HCEC 1CT (cell line): ENCODE measurements at places on chromosomes 13 and 19.

GRCh38 chr19:38862321-38863059, 12.7 kb upstream of the HNRNPL start:
- no peak for DNase-seq

GRCh38 chr19:19661675-19662251, 1.7 kb downstream of the ATP13A1 start:
- DNase-seq: no peak

GRCh38 chr13:50598338-50598737, 245.2 kb downstream of the DLEU7 start:
- DNase-seq: no peak

DNA sequence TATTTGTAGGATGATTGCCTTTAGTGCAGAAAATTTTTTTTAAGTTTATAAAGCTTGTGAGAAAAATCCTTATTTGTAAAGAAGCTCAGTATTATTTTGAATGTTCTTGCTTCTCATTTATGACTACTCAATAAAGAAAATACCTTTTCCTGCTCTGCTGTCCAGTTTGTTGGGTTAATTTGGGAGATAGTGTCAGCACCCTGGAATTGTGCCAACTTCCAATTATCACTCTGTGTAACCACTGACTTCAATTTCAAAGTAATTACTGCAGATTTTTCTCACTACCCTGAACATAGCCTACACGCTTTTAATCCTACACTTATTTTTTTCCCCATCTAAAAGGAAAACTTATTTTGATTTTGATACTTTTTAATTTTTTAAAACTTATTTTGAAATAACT, 93.1 kb downstream of the GGACT start:
- DNase-seq: no peak

DNA sequence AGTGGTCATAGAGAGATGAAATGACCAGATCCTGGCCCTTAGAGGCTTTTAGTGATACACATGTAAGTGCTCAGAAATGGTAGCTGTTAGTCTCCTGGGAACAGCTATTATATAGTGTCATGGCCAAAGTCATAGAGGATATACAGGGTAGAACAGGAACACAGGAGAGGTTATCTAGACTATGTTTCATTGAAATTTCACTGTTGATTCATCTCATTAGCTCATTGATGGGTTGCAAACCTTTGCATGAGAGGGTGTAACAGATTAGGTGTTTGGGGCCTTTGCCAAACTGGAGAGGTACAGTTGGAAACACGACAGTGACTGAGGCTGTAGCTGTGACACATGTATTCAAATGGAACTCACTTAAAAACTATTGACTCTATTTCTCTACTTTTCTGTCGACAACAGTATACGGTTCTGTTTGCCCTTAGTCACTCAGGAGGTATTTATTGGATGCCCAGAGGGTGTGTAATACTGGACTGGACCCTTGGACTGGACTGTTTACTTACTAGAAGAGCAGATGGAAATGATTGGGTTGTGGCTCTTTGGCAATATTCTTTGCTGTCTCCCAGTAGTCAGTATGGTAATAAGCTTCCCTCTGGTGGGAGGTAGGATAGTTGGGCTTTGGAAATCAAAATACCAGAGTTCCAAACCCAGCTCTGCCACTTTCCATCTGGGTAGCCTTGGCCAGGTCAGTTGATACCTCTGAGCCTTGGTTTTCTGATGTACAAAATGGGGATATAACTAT, 29.8 kb downstream of the ARHGAP35 start:
- DNase-seq: peak; percentile 93

DNA sequence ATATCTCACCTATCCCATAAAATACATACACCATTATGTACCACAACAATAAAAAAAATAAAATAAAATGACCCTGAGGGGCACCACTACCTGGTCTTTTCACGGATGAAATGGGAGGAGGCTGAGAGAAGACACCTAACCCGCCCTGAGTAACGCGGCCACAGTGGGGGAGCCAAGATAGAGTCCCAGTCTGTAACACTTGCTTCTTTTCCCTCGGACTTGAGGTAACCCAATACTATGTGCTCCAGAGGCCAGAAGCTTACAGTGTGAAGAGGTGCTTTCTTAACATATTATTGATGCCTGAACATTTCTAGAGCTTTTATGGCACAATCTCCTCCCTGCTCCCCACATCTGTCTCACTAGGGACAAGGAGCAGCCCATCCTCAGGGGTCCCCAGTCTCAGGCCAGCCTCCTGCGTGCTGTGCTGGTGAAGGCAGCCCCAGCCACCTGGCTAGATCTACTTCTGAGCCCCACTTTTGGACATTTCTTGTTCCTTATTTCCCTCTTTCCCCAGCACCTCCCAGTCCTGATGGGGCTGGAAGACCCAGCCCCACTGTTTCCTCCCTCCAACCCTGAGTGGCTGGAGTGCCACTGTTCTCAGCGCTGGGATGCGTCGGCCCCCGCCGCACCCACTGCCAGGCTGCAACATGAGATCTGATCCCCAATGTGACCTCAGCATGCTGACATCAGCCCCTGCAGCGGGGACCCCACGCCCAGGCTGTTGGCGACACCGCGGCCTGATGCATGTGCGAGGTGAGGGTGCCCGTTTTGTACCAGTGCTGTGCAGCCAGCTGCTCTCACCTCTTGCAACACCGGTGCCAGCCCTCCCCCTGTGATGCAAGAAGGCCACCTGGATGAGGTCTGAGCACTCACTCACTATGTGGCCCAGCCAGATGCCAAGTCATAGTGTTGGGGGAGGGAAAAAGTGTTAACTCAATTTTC, 143.3 kb downstream of the DCLK1 start:
- DNase-seq: no peak

- no peak for DNase-seq
Measured at GRCh38 chr13:95074820-95075219, 226.4 kb downstream of the ABCC4 start.

- no peak for DNase-seq
Measured at GRCh38 chr13:45783346-45784043, 68.1 kb downstream of the SIAH3 start.

DNA sequence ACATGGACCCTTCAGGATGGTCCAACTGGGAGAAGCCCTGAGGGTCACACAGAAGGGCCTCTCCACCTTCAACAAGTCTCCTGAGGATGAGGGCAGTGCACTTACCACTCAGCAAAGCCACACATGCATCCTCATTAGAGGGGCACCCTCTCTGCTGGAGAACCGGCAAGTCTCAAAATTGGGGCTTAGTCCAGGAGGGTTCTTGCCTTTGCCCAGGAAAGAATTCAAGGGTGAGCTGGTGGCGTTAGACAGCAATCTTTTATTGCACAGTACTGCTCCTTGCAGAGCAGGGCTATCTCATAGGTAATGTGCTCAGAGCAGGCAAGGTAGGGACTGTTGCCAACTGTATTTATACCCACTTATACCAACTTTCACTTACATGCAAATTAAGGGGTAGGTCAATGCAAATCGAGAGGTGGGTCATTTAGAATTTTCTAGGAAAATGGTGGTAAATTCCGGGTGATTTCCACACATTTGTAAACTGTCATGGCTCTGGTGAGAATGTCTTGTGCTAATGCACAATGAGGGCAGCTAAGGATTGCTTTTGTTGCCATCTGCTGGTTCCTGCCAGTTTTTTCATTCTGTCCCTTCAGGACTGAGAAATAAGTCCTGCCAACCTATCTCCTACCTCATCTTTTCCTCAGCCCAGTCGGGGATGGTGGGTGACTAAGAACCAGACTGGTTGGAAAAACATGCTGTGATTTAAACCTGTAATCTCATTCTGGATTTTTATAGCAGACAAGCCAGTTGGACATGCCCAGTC, 27.8 kb upstream of the IGSF23 start:
- peak; percentile 45 for DNase-seq

GRCh38 chr13:82740442-82740841, 1141.8 kb downstream of the SLITRK1 start:
- DNase-seq: no peak

GRCh38 chr13:98286799-98287198, 109.7 kb upstream of the RNF113B start:
- no peak for DNase-seq

GRCh38 chr19:8459520-8460270, 14.9 kb downstream of the HNRNPM start:
- DNase-seq: peak; percentile 84

DNA sequence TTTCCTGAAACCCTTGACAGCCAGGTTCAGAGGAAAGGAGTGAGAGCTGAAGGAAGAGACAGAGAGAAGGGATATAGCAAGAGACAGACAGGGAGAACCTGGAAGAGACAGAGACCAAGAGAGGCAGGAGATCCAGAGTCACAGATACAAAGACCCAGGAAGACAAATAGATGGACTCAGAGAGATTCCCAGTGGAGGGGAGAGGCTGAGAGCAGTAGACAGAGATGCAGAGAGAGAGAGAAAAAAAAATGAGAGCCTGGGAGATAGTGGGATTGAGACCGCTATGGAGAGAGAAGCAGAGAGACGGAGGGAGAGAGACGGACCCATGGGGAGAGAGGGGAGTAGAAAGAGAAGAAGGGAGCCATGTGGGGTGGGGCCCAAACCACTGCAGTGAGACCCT, 763 bp downstream of the FXYD7 start:
- DNase-seq: no peak

DNA sequence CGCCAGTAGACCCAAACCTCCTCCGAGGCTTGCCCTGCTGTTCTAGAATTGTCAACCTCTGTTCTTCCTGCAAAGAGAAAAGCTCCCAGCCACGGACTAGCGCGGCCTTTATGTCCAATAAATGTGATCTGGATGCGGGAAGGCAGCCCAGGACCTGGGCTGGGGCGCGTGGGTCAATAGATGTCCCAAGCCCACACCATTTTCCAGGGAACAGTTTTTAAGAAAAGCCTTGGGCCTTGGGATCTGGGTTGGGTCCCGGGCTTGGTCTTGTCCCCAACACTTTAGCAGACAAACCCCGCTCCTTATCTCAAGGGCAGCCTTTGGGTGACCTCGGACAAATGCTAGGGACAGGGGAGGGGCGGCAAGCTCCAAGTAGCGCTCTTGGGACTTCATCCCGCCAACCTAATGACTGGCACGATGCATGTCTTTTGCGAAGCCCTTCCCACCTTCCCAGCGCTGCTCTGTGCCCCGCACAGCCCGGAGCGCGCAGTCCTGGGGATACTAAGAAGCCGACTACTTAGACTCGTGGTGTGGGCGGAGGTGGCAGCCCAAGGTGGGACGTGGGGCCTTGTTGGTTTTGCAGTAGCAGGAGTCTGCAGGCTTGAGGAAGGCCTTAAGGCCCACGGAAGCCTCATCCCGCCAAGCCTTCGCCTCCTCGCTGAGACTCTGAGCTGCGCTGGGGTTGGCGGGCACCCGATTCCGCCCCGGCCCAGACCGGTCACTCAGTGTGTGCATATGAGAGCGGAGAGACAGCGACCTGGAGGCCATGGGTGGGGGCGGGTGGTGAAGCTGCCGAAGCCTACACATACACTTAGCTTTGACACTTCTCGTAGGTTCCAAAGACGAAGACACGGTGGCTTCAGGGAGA, 10.8 kb downstream of the SOX21 start:
- no peak for DNase-seq

DNA sequence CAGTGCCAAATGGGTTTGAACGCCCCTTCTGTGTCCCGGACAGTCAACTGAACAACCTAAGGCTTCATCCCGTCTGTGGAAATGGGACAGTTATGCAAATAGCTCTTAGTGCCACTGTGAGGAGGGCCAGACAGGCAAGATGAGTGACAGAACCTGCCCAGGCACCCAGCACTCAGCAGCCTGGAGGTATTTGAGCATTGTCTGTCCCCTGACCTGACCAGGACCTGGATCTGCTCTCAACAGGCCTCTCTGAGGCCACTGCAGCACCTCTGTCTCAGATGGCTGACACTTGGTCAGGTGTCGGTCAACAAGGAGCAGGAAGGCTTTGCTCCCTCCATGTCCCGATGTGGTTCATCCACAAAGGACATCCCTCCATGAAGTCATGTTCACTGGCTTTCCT, 67.9 kb downstream of the CCDC70 start:
- DNase-seq: no peak

DNA sequence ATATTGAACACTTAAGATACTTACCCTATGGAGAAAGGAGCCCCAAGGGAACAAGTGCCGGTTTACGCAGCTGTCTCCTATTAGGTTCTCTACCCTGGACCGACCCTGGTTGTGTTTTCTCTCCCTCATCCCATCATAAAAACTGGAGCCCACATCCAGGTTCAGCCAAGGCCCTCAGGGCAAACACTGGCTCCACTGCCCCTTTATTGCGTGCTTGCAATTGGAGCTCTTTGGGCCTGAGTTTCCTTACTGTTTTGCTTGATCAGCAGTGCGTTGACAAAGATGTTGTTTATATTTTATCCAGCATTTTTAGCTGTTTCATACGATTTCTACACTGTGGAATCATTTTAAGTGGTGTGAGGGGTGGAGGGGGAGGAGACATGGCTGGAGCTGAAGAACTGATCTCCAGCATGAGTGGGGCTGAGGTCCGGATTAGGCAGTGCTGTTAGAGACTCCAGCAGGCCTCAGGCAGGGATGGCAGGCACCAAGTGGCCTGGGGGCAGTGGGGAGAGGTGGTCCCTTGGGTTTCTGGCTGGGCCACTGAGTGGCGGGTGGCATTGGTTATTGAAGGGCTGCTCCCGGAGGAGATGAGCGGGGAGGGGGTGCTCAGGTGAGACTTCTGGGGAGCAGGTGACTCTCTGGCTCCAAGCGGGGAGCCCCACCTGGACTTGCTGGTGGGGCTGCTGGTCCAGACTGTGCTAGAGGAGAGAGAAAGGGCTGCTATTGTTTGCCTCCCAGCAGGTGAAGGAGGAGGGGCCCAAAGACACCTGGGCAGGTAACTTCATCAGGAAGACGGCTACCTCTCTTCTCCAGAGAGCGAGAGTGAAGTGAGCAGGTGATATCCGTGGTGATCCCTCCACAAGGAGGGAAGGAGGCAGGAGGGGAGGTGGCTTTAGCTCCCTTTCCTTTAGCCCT, 62.4 kb upstream of the RNF113B start:
- DNase-seq: no peak

- DNase-seq: no peak
Measured at GRCh38 chr13:107928762-107929161, 286.6 kb downstream of the LIG4 start.

DNA sequence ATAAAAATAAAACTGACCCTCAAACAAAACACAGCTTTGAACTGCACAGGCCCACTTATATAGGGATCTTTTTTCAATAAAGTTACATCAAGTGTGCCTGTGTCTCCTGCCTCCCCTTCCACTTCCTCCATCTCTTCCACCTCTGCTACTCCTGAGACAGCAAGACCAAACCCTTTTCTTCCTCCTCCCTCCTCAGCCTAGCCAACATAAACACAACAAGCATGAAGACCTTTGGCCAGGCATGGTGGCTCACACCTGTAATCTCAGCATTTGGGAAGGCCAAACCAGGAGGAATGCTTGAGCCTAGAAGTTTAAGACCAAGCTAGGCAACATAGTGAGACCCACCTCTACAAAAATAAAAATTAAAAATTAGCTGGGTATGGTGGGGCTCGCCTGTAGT, 72.6 kb downstream of the ELF1 start:
- no peak for DNase-seq

DNA sequence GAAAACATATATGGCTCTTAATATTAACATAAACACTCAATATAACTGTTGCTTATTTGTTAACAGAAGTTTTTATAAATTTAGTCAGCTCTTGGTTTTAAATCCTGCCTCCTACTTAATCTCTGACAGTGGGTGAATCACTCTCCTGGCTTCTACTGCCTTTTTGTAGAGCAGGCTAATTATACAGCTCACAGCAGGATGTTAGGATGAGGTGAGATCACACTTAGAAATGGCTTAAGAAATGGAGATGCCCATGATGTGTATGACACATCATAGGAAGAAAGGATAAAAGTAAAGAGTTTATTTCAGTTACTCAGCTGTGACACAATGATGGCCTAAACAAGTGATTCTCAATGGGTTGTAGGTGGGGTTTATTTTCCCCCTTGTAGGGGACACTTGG, 345.6 kb downstream of the SPRY2 start:
- peak; percentile 93 for DNase-seq

GRCh38 chr13:50672025-50672424, 171.5 kb downstream of the DLEU7 start:
- no peak for DNase-seq

- peak; percentile 7 for DNase-seq
Measured at GRCh38 chr19:7868326-7868670, 5.9 kb downstream of the PRR36 start.
